ENCODE measurements at places on chromosomes 5 and 9.

DNA sequence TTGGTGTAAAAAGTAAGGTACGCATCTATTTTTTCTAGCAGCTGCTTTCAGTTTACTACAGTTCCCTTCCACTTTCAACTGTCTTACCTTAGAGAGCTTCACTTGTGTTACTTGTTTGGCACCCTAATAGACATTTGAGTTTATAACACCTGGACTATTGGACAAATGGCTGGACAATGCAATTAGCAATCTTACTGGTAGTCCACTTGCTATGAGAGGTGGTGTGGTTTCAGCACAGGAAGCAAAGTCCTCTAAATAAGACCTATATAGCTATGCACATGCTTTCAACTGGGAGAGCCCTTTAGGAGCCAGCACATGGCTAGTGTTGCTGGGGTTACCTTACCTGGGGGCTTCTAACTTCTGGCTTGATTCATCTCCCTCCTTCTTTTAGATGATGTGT, 119.6 kb upstream of the RANBP3L start:
- no peak for DNase-seq

DNA sequence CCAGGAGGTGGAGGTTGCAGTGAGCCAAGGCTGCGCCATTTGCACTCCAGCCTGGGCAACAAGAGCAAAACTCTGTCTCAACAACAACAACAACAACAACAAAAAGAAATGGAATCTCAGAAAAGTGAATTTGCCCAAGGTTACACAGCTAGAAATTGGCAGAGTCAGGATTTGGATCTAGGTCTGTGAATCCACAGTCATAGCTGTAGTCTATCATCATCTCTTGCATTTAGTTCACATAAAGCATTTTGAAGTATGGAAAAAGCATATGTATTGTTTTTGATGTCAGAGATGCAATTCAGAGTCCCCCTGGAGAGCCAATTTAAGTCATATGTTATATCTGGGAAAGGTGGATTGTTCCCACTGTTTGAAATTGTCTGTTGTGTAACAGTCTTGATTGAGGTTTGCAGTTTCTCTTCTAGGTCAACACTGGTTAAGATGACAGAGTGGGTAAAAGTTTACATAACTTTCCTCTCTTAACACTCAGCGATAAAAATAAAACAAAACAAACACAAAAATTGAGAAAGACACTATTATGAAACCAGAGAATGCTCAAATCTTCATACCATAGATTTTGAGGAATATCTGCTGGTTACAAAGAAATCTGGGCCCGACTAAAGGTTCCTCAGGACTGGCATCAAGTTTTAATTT, 21.5 kb upstream of the GPR21 start:
- no peak for DNase-seq

DNA sequence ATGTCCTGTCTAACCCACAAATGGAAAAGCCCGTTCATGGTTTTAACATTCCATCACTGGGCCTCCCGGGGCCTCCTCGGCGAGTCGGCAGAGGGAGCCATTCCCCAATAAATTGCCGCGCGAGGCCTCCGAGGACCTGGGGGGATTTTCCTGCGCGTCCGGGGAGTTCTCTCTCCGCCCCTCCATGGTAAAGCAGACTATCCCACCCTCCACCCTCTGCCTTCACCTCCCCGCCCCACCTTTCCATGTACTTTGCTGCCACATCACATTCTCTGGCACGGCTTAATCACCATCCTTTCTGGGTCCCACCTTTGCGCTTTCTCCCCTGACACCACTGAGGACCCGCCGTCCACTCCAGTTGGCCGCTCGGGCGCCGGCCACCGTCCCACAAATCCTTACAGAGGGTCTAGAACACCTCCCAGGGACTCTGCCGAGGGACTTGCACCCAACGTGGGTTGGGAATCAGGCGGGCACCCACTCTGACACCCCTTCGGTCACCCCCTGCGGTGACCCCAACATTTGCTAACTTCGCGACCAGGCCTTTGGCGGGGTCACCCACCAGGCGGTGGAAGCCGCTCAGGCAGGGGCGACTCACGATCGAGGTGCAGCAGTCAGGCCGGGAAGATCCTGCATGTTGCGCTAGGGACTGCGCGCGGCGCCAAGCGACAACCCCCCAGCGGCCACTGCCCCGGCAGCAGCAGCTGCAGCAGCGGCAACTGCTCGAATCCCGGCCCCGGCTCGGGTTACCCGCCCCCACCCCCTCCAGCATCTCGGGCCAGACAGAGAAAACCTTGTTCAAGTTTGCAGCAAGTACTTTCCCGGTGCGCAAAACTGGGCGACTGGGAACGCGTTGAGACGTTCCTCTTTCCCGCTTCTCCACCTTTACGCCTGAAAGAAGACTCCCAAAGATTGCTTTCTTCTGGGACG, at the start of gene MEGF10:
Gene MEGF10 (plus strand): TSS at position 778 of the 927 bp plus-strand sequence. CDS start 40,513 bp downstream, outside the sequence.
- DNase-seq: no peak

GRCh38 chr5:139149477-139150199, 48.5 kb downstream of the SIL1 start:
- DNase-seq: no peak

DNA sequence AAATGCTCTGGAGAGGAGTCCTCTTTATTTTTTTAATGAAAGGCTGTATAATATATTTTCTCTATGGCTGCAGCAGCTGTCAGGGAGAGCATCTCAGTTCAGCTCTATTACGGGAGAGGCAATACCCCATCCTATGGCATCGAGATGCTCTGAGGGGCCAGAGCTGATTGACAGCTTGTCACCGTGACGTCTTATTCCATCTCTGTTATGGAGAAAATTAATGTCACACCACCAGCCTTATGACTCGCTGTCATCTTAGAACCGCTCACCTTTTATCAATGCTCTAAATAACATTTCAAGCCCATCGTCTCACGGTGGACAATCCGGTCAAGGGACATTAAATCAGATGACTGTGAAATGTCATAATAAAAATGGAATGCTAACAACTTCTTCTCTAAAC, 273.5 kb downstream of the SLF1 start:
- no peak for DNase-seq

DNA sequence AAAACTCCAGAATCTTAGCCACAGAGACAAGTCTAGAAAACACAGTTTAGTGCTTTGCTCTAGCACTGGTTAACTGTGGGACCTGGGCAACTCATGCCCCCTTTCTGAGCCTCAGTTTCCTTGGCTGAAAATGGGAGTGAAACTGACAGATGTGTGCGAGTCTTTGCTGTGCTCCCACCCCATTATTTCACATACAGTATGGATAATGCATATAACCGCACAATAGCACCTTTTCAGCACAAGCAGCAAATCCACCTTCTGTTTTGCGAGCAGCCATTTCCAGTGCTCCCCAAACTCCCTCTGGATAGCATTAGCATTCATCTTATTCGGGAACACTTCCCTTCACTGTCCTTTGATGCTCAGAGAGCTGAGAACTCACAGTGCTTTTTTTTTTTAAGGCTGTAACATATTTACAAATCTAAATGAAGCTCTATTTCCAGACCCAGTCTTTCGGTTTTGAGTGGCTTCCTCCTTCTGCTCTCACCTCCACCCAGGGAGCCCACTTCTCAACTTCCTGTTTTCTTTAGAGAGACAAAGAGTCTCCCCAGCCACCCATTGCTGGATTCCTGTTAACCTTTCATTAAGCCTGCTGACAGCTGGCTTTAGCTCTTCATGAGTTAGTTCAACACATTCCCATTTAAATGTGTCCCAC, 49.2 kb downstream of the TIMD4 start:
- peak; percentile 9 for DNase-seq

DNA sequence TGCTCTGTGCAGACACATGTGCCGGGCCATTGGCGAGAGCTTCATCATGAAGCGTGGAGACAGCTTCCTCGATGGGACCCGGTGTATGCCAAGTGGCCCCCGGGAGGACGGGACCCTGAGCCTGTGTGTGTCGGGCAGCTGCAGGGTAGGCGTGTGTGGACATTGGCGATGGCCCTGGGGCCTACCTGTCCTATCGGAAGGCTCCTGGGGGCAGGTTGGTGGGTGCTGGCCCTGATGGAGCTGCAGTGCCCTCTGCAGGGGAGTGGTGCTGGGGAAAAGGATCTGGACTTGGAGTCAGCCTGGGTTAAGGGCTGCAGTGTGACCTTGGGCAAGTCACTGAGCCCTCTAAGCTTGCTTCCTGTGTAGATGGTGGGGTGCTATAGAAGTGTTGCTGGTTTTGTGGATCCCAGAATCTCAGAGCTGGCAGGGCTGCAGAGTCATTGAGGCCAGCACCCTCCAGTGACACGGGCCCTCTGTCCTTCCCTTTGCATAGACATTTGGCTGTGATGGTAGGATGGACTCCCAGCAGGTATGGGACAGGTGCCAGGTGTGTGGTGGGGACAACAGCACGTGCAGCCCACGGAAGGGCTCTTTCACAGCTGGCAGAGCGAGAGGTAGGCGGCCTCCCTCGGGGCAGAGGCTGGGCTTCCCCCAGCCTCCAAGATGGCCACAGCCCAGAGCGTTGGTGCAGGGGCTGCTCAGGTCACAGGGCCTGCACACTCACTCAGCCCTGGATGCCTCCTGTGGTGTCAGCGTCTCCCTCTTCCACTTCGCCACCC, 15.8 kb downstream of the ADAMTS13 start:
- no peak for DNase-seq

- DNase-seq: no peak
Measured at GRCh38 chr5:154038261-154038706, 426 bp downstream of the FAM114A2 start.

DNA sequence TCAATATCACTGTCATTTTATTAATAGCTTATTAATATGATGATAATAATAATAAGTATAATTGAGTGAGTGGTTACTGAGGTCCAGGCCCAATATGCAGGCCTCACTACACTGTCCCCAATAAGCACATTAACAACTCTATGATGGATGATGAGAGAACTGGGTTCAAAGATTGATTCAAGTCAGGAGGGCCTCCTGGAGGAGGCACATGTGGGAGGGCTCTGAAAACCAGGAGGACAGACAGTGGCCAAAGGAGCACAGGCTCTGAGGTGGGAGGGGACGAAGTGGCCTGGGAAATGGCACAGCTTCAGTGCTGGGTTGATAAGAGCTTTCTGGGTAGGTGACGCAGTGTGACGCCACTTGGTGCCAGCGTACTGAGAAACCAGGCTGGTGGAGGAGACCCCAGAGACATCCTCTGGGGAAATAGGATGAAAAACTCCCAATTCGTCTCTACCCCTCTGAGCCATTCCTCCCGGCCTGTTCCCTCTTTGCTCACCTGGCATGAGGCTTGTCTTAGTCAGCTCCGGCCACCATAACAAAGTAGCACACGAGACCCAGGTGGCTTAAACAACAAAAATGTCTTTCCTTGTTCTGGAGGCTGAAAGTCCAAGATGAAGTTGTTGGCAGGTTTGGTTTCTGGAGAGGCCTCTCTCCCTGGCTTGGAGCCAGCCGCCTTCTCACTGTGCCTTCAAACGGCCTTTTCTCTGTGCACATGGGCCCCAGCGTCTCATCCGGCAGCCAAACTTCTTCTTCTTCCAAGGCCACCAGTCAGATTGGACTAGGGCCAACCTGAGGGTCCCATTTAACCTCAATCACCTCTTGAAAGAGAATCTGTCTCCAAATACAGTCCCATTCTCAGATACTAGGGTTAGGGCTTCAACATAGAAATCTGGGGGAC, 31.6 kb downstream of the NTNG2 start:
- no peak for DNase-seq

GRCh38 chr5:15387931-15388524, 112.0 kb upstream of the FBXL7 start:
- no peak for DNase-seq

DNA sequence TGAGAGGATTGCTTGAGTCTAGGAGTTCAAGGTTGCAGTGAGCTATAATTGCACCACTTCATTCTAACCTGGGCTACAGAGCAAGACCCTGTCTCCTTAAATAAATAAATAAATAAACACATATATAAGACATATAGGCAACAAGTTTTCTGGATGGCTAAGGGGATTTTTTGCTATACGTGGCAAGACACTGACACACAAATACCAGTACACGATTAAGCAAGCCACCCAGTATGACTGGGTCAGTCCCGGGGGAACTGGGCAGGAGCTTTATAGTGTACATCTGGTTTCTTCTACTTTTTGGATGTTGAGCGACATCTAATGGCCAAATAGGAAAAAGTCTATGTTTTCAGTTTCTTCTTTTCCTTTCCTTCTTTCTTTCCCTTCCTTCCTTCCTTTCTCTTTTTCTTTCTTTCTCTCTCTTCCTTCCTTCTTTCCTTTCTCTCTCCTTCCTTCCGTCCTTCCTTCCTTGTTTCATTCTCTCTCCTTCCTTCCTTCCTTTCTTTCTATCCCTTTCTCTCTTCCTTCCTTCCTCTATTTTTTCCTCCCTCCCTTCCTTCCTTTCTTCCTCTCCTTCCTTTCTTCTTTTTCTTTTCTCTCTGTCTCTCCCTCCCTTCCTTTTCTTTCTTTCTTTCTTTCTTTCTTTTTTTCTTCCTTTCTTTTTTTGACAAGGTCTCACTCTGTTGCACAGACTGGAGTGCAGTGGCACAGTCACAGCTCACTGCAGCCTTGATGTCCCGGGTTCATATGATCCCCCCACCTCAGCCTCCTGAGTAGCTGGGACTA, 47.0 kb upstream of the PLIN2 start:
- no peak for DNase-seq

- no peak for DNase-seq
Measured at GRCh38 chr9:130289711-130290241, 24.2 kb downstream of the HMCN2 start.

DNA sequence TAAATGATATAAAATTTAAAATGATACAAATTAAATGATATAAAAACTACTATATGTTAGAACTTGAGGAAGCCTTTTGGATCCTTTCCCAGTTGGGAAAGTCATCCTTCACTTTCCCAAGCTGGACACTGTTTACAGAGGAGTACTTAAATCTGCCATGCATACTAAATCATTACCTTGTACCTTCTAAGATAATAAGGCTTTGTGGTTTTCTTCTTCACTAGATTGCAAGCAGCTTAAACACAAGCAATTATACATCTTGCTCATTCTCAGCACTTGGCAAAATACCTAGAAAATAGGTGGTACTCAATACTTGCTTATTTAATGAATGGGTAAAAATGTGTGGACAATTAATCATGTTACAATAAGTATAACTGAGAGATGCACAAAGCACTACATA, 666.8 kb downstream of the PTPRD start:
- DNase-seq: no peak

DNA sequence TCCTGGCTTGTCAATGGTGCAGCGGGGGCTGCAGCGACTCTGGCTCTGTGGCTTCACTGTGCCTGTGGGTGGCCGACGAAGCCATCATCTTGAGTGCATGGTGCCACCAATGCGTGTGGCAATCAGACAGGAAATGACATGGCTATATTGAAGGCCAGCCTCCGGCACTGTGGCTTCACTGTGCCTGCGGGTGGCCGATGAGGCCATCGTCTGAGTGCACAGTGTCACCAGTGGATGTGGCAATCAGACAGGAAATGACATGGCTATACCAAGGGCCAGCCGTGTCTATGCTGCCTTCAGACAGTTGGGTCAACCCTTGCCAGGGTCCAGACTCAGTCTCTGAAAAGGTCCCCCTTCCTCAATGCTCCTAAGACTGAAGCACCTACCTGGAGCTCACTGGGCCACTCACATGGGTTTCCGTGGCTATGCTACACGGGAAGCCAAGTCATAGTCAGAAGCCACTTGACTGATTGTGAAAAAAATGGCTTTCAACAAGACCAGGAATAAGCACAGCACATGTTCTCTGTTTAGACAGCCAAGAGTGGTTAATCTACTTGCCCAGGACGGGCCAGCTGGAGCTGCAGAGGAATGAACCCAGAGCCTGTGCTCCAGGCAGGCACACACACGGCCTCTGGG, 67.5 kb upstream of the S1PR3 start:
- DNase-seq: no peak
